ENCODE measurements at places on chromosomes 7 and 10.

GRCh38 chr7:67807826-67808225 is 811.2 kb downstream of the TYW1 start:
- DNase-seq, result no peak

GRCh38 chr10:61623161-61623560 is 39.6 kb upstream of the CABCOCO1 start:
- no peak for DNase-seq

DNA sequence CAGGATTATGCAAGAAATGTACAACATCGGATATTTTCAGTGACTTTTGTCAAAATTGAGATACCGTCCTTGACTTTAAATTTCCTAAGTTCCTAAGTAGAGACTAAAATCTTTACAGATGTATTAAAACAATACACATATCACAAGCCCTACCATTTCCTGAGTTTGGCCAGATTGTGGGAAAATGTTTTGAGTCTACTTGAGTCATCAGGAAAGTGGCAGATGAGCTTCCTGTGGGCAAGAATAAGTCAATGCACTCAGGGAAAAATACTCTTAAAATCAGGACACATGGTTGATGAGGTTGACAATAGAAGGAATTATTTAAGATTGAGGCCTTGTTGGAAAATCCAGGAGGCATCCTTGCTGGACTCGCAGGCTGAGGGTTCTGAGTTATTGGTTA is 162.5 kb downstream of the SNX10 start:
- DNase-seq, result no peak

DNA sequence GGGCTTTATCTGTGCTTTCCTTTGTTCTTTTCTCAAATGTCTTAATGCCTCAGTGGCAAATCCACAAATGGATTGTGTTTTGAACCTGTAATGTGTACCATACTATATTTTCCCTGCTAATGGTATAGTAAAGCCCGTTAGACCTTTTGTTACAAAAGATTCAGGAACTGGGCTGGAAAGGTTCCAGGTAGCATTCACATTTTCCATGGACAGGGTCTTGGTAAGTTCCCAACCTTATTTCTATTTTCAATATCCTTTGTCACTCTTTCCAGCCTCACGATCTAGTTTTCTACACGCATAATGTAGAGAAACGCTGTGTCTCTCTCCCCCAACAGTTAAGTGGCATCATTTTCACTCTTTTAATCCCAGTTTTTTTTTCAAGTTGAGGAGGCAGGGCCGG is 153.0 kb downstream of the PLCE1 start:
- no peak for DNase-seq

DNA sequence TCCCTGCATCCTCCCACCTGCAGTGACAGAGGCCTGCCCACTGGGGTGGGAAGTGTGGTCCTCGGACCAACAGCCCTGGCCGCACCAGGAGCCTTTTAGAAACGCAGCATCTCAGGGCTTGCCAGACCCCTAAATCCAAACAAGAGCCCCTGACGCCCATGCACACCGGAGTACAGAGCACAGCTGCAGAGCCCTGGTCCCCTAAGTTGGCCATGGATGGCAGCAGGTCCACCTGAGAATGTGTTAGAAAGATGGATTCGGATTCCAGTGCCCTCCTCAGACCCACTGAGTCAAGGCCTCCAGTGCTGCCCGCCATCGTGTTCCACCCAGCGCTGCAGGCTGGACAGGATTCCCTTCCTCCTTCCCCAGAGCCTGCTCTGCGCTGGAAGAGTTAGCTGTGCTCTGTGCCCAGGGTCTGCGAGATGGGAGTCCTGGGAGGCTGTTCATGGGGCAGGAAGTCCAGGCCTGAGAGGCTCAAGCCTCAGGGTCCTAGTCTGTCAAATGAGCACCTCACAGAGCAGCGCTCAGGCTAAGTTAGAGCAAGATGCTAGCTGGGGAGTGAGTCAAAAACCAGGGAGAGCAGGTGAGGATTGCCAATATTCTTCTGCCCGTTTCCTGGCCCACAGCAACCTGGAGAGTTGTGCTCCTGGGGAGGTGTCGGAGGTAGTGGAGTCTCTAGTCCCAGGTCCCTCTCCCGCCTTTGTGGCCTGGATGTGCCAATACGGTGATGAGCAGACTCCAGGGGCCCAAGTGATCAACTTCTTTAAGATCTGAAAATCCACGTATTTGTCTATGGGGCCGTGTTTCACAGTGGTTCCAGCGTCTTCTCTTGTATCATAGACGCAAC is 95.9 kb upstream of the GPR26 start:
- no peak for DNase-seq

GRCh38 chr7:32489788-32490126 is 423 bp downstream of the LSM5 start:
- no peak for DNase-seq

GRCh38 chr10:62617652-62618051 is 186.9 kb upstream of the ADO start:
- no peak for DNase-seq

- no peak for DNase-seq
Measured at GRCh38 chr7:68015978-68016532, 1019.4 kb downstream of the TYW1 start.

DNA sequence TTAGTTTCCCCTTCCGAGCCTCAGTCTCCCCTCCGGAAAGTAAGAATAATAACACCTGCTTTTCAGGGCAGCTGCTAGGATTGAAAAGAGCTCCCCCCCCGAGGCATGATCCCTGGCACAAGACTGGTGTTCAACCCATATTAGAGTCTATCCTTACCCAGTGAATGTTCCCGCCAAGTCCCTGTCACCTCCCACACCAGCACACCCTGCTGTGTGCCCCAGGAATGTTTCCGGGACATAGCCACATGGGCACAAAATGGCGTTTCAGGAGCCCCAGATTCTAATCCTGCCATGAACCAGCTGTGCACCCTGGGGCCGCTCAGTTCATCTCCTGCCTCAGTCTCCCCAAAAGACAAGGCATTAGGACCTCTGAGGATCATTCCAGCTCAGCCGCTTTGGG is 563 bp downstream of the MUC17 start:
- no peak for DNase-seq

GRCh38 chr7:106867641-106868351 is 2.7 kb downstream of the PIK3CG start:
- DNase-seq, result no peak

DNA sequence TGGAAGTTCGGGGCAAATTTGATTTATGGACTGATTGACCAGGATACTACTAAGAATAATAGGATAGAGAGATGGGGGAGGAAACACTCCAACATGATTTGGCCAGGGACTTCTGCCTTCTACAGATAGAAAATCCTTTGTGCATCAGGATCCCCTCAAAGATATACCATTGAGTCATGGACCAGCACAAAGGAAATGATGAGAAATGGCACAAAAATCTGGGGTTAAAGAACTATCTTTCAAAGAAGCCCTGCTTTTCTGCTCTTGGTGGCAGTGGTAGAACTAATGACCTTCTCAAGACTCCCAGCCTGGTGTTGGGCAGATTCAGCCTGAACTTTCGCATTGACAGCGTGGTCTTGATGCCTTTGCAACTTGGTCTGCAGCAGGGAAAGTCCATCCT is 27.6 kb upstream of the LAMB1 start:
- DNase-seq, result no peak

DNA sequence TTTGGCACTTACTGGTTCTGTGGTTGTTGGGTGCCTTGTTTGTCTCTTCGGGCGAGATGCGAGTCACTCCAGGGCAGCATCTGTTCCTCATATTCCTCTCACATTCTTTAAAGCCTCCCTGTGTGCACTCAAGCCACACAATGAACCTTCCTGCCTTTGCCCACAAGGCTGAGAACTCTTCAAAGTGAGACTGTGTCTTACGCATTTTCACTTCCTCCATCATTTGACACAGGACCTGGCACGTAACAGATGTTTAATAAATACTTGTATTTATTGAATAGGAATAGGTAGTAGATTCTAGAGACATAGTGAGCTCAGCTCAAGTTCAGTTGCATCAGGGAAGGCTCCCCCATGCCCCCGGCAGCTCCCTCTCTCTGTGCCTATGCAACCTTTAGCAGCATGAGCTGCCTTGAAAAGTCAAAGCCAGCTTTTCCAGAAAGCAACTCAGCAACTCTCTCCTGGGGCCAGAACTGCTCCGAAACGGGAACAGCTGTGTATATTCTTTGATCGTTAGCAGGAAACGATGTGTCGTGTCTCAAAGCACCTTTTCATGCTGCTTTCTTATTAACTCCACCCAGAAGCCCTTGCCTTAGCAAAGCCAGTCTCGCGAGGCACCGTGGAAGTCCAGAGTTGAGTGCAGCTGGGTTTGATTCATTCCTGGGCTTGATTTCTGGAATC is 97.5 kb downstream of the PFKFB3 start:
- DNase-seq, result no peak

DNA sequence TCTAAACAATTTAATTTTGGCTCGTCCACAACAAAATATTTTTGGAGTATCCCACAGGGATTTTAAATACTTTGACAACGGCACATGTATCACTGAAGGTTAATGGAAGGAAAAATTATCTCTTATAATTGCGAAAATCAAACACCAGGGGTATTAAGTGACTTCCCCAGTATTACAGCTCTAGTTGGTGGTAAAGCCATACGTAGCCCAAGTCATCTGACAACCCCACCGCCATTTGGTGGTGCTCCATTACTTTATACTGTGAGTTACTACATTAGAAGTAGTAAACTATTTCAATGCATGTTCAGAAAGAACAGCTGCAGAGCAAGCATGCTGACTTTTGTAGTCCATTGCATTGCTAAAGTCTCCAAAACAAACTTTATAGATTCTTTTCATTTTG is 179.7 kb downstream of the HGF start:
- DNase-seq, result no peak

DNA sequence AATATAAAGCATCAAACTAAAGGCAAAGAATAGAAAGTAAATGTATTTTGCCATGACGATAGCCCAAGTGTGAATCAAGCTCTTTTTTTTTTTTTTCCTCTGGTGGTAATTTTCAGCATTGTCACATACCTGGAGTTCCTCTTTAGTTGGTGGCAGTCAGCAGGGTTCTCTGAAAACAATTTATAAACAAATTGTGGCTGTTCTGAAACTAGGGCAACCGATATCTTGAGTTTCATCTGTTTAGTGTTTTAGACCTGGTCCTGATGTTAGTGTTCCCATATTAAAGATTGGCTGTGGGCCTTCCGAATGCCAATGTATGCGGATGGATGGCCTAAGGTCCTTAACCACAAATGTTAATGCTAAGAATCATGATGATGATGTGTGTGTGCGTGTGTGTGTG is 713.1 kb downstream of the GATA3 start:
- no peak for DNase-seq
